ENCODE measurements at places on chromosomes 12 and 14. TPM values are rescaled to one million over a fixed set of nuclear protein-coding genes. Genes with fewer than 3 reads are reported as not detected.
A peak's percentile ranks its signal among the peaks of the same experiment; 100 is the strongest.

IAPP gene
- not detected for total RNA-seq

- H3K4me3 ChIP-seq = no peak within 1 kb of the TSS
- no peaks in the 10 kb centered on the region for H3K27me3 ChIP-seq
- no peak within 1 kb of the TSS for H3K27ac ChIP-seq
Measured at GRCh38 chr14:52267501-52268278, at the start of gene PTGDR. Gene PTGDR (plus strand): TSS chr14:52267698. CDS start chr14:52267815, 117 bp downstream.

DNA sequence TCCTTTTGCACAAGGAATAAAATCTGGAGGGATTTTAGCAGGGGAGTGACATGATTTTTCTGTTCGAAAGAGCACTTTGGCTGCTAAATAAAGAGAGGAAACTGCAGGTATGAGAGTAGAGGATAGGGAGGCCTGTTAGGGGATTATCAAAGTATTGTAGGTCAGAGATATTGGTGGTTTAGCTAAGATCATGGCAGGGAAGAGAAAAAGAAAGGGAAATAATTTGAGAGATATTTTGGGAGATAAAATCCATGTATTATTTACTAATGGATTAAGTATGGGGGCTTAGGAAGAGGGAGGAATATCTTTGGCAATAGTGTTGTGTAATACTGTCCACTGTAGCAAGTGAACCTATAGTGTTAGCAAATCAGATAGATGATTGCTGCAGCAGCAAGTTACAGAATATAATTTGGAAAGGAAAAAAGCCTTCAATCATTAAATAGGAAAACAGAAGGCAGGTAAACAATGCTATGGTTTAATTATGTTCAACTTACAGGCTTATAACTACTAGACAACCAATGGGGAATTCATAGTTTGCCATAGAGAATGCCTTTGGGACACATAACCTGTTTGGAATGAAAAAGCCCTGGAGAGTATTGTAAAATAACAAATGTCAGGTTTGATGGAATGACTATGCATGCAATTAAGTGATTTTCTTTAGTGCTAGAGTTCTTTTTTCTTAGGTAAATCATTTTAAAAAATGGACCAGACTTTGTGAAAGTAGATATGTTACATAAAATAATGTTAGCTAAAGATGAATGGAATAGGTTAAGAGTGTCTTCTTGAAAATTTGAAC, 50.5 kb downstream of the ADIPOR2 start:
- no peak for DNase-seq
- H3K27me3 ChIP-seq = no peaks in the 10 kb centered on the region
- H3K4me3 ChIP-seq = no peak overlapping the region
- no peaks in the 10 kb centered on the region for H3K4me1 ChIP-seq
- H3K36me3 ChIP-seq = no peaks in the 10 kb centered on the region

DNA sequence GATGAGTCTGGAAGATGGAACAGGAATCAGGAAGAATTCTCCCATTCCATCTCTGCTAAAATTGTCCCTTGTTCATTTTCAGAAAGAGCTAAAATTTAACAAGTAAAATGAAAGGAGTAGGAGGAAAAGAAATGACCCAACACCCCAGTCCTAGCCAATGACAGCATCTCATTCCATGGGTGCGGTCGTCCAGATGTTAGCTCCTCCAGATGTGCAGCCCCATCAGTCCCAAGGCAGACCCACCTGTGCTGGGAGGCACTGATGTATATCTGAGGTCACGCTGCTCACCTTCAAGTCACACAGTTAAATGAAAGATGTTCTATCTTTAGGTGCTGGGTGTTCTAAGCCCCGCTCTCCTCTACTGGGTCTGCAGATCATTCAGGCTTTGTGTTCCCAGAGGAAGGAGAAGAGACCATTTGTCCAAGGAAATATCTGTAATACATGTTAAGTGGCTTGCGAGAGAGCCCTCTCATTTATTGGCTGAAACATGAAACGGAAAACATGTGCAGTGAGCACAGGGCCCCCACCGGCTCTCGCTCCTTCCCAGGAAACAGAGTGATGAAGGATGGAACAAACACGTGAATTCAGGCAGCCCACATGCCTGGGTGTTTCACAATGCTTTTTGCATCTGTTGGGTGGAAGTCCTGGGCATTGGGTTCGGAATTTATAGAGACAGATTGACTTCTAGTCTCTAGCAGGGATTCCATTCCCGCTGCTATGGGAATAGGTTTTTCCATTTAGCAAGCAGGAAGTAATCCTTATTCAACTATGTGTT, 294.6 kb downstream of the NUAK1 start:
- no peak overlapping the region for H3K27ac ChIP-seq
- DNase-seq = no peak
- no peaks in the 10 kb centered on the region for H3K27me3 ChIP-seq
- H3K36me3 ChIP-seq = no peaks in the 10 kb centered on the region
- H3K4me3 ChIP-seq = no peak overlapping the region
- H3K4me1 ChIP-seq = no peaks in the 10 kb centered on the region

GRCh38 chr12:18320976-18321375, 59.7 kb downstream of the PIK3C2G start:
- no peak overlapping the region for H3K27ac ChIP-seq
- H3K36me3 ChIP-seq = no peaks in the 10 kb centered on the region
- H3K27me3 ChIP-seq = no peaks in the 10 kb centered on the region
- H3K4me3 ChIP-seq = no peak overlapping the region

DNA sequence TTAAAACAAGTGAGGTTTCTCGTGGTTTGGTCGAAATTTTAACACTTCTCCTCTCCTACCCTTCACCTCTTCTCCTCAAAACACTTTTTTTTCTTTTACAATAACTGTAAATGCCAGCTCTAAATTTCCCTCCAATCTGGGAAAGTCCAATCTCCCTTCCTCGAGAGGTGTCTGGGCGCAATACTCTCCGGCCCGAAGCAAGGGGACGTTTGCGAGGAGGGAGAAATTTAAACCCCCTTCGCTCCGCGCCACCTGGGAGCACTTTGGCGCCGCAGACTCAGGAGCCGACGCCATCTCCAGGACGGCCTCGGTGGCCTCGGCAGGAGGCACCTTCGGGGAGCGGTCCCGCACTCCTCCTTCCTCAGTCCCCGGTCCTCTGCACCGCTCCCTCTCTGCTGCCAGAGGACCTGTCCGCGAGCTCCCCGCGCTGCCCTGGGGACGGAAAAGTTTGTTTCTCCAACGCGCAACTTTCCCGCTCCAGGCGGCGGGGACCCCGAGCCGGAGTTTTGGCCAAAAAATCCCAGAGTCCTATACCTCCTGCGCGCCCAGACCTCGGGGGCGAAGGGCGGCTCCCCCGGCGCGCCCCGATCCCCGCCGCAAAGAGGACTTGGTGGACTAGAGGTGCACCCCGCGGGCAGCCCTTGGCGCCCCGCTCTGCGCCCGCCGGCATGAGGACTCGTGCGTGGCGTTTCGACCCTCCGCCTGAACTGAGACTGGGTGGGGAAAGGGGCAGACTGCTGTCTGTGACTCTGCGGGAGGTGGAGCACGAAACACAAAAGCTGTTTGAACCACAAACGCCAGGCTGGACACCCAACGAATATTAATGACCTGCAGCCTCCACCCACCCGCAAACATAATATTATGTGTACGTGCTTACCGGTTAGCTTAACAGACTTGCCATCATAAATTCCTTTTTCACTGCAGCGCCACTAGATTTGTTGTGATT, 95.2 kb upstream of the HMGA2 start:
- no peaks in the 10 kb centered on the region for H3K27me3 ChIP-seq
- H3K4me3 ChIP-seq = no peak overlapping the region
- H3K27ac ChIP-seq = no peak overlapping the region
- no peaks in the 10 kb centered on the region for H3K4me1 ChIP-seq
- no peaks in the 10 kb centered on the region for H3K36me3 ChIP-seq
- DNase-seq = peak; percentile 70

GRCh38 chr12:55820679-55821078, 2.8 kb downstream of the ORMDL2 start:
- DNase-seq = no peak
- no peak overlapping the region for H3K4me3 ChIP-seq
- peaks cover 4% of the 10 kb centered on the region for H3K36me3 ChIP-seq
- no peaks in the 10 kb centered on the region for H3K4me1 ChIP-seq

- no peaks in the 10 kb centered on the region for H3K4me1 ChIP-seq
- no peaks in the 10 kb centered on the region for H3K36me3 ChIP-seq
- H3K4me3 ChIP-seq = no peak overlapping the region
- no peak for DNase-seq
Measured at GRCh38 chr14:41605550-41606281, 960 bp upstream of the LRFN5 start.

DNA sequence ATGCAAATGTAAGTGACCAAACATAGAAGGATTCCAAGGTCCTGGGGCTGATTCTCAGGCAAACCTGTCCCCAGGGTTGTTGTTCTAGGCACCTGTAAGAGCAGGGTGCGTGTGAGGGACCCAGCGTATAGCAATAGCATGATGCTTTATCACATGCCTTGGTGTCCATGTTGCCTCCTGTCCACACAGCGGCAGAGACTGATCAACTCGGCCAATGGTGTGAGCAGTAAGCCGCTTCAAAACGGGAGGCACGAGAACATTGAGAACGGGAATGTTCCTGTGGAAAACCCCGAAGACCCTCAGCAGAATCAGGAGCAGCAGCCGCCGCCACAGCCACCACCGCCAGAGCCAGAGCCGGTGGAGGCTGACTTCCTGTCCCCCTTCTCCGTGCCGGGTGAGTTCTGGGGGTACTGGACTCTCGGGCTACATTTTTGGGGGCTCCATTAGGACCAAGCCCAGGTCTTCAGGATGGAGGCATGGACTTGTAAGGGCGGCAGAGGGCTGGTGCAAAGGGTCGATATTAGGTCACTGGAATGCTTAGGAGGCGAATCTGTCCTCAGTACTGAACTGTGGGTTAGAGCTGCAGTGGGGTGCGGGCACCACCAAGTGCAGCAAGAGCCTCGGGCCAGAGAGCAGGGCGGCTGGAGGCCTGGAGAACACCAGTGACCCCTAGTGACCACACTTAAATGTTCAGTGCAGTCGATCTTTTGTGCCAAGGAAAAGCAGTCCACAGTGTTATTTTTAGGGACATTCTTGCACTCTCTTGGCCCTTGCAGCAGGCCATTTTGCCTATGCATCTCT, 57.2 kb upstream of the RIN3 start:
- no peak overlapping the region for H3K4me3 ChIP-seq
- no peaks in the 10 kb centered on the region for H3K4me1 ChIP-seq
- no peaks in the 10 kb centered on the region for H3K27me3 ChIP-seq
- no peak overlapping the region for H3K27ac ChIP-seq
- no peaks in the 10 kb centered on the region for H3K36me3 ChIP-seq

All from aorta (tissue), 5 donors.